Cardiac septum (tissue), 1 donor: ENCODE measurements at places on chromosomes 4 and X.
A peak's percentile ranks its signal among the peaks of the same experiment; 100 is the strongest.

- DNase-seq, result no peak
Measured at GRCh38 chr4:164888096-164888715, 11.2 kb downstream of the APELA start.

DNA sequence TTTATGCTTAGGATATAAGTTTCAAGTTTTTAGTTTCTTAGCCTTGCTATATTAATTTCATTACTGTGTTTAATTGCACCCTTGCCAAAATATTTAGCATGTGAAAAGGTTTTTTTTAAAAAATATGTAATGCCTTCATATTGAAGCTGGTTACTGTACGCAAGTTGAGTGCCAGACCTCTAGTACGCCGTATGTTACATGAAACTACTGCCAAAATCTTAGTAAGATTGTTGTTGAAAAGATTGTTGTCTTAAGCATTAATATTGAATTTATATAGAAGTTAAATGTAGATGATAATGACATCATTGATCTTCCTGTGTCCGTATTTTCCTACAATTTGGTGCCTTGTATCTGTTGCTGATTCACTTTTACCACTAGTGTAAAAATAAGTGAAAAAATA is 37.1 kb downstream of the FAM133A start:
- no peak for DNase-seq

DNA sequence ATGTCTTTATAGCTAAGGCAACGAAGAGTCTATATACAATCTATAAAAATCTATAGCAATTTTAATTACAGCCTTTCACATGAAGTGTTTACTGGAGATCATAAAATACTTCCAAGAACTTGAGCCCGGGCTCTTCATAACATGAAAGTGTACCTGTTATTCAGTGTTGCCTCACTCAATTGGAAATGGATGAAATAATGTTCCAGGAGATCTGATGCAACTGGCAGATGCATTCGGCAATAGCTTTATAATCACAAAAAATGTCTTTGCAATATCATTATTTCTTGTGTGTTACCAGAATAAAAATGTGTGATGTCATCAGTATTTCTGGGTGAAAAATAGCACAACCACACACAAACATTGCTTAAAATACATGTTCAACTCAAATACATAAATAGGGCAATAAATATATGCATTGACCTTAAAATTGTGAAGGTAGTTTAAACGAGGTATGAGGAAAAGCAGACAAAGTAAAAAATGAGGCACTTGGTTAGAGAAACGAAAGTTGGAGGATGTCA is 1266.8 kb upstream of the PCDH7 start:
- no peak for DNase-seq

DNA sequence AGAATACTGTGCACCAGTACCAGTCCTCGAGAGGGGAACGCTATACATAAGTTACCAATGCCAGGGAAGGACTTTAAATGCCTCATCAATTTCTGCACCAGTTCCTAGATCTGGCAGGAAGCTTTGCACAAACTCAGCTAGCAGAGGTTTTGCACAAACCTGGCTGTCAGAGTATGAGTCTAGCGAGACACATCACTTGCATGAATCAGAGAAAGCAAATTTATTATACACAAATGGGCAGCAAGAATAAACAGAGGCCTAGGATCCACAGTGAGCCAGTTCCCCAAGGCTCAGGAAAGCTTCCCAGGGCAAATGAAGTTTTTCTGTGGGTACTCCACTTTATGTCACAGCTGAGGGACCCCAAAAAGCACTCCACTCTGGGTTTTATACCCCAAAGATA is 523.5 kb downstream of the CFAP47 start:
- no peak for DNase-seq

- no peak for DNase-seq
Measured at GRCh38 chrX:106144755-106145639, 23.1 kb upstream of the PWWP3B start.

GRCh38 chrX:153638041-153638371 is 9.0 kb upstream of the DUSP9 start:
- no peak for DNase-seq

DNA sequence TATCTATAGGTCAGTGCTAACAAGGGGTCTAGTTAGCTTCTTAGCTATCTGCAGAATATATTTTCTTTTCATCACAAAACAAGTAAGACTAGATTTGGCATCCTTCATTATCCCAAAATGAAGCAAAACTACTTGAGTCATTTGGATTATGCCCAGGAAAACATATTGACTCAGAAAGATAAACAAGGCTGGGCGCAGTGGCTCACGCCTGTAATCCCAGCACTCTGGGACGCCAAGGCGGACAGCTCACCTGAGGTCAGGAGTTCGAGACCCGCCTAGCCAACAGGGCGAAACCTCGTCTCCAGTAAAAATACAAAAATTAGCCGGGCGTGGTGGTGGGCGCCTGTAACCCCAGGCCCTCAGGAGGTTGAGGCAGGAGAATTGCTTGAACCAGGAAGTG is 18.0 kb upstream of the MND1 start:
- DNase-seq, result no peak

- DNase-seq, result no peak
Measured at GRCh38 chrX:33138677-33139249, 72.6 kb downstream of the DMD start.

DNA sequence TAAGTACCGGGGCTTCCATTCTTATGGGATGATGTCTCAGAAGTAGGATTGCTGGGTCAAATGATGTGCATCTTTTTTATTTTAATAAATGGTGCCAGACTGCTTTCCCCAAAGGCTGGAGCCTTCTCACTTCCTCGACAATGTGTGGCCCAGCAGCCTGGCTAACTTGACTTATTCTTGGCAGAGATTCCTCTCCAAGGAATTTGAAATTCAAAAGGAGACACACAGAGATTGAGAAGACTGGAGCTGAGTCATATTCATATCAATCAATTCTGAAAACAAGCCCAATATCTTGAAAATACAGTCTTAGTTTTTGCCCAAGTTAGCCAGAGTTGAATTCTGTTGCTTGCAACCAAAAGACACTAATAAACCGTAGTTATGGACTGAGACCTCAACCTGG is 10.8 kb upstream of the PJA1 start:
- DNase-seq, result no peak

GRCh38 chrX:107678957-107679740 is 50.8 kb downstream of the PRPS1 start:
- DNase-seq, result peak; percentile 82

GRCh38 chr4:102663073-102663472 is 97.7 kb downstream of the MANBA start:
- DNase-seq, result no peak

DNA sequence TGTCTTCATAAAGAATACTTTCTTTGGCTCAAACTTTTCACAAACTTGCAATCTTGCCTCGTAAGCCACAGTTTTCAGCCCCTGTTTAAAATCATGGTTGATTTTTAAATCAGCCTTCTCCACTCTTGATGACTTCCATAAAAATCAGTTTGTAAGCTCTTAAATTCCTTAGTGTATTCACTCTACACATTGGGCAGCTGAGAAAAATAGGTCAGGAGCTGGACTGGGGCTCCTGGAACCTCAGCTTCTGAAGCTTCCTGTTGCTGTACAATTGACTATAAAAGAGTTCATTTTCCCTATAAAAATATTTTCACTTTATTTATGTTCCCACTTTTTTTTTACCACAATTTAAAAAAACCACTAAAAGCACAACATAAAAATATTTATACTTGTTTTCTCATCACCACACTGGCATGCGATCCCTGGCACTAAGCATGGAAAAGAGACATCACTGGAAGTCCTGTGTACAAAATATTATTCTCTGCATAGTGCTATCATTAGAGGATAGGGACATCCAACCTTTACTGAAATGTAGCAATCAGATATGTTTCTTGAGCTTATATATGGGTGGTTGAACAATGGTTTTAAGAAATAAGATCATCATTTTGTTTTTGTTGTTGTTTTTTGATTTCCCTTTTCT is 345.7 kb downstream of the FBXO8 start:
- no peak for DNase-seq

- no peak for DNase-seq
Measured at GRCh38 chr4:176492646-176493302, 173.0 kb downstream of the SPCS3 start.

- no peak for DNase-seq
Measured at GRCh38 chr4:754221-755120, 48.8 kb downstream of the PCGF3 start.

DNA sequence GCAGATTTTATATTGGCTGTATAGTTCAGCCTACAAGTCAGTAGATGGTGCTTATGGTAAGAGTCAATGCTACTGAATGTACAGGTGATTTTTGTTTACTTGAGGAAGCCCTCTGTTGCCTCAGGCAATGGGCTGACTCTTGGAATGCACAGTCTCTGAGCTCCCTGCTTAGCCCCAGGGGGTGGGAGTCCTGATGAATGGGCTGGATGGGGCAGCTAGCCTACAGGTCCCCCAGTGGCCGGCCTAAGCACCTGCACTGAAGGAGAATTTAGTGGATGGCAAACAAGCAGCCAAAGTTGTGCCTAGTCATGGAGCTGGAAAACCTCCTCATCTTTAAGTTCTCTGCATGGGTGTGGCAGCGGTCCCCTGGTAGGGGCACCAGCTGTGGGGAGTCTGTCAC is 101.8 kb upstream of the CXorf51B start:
- DNase-seq, result no peak

- DNase-seq, result no peak
Measured at GRCh38 chr4:80540785-80541469, 205.4 kb downstream of the CFAP299 start.

- DNase-seq, result no peak
Measured at GRCh38 chr4:85951-86350, 32.8 kb downstream of the ZNF595 start.

- DNase-seq, result no peak
Measured at GRCh38 chr4:6342530-6343293, 73.1 kb downstream of the WFS1 start.

DNA sequence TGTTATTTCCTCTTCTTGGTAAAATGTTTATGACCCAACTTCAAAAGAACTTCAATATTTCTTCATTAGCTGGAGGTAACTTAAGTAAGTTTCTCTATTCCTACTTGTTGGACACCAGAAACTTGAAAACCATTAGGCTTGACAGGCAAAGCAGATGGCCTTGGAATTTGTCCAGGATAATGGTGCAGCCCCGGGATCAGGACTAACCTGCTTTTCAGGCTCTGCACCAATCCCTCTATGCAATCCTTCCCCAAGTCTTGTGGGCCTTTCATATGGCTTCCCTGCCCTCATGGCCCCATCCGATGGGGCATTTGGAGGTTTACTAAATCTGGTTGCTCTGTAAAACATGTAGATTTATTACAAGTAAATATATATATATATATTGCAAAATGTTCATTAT is 68.5 kb downstream of the SPINK2 start:
- DNase-seq, result no peak

DNA sequence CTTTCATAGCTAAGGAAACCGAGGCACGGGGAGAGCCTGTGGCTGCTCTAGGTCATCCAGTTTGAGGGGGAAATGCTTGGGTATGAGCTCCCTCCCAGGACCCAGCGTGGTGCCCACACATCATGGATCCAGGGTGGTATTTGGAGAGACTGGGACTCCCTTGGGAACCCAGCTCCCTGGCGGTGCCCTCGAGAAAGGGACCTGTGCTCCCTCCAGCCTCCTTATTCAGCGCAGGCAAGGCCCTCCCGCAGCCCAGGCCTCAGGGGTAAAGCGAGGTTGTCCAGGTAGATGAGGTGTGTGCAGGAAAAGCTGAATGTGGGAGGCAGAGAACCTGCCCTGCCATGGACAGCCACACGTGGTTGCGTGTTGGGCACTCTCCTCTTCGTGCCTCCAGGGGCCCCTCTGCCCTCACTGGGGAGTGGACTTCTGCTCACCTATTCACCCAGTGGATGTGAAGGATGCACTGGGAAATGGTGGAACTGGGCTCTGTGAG is 53.8 kb upstream of the GPR78 start:
- DNase-seq, result no peak

GRCh38 chr4:138327338-138327737 is 85.2 kb upstream of the SLC7A11 start:
- no peak for DNase-seq

GRCh38 chr4:36256398-36256891 is 12.1 kb upstream of the ARAP2 start:
- no peak for DNase-seq

DNA sequence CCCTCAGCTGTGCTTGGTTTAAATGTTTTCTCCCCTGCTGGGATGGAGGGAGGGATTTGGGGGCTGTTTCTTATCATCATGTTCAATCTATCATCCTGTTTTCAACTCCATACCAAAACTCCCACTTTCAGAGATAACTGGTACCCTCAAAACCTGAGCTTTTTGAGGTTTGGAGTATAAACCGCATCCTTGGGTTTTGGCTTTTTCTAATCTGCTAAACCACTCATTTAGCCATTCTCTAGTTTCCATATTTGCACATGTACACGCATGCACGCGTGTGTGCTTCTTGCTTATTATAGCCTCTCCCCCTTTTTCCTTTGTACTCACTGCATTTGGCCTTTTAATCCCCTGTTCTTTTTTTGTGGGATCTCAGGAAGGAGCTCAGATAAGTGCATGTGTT is 116.7 kb upstream of the TEX13D start:
- DNase-seq, result no peak

GRCh38 chr4:108237693-108238092 is 69.0 kb upstream of the LEF1 start:
- no peak for DNase-seq

DNA sequence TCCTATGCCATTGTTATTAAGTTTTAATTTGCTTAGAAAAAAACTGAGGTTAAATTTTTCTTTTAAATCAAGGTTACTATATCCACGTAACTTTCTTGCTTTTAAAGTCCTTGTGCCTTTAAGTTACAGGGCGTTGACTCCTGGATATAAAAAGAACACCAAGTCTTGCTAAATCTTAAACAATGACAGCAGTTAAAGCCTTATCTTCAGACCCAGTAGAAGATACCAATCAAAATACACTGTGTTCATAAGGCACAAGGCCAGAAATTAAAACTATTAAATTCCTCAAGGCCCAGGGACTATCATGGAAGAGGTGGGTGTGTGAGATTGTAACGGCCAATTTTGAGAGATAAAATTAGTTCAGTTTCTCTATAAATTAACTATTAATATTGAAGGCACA is 60.4 kb downstream of the PAGE2 start:
- DNase-seq, result no peak

DNA sequence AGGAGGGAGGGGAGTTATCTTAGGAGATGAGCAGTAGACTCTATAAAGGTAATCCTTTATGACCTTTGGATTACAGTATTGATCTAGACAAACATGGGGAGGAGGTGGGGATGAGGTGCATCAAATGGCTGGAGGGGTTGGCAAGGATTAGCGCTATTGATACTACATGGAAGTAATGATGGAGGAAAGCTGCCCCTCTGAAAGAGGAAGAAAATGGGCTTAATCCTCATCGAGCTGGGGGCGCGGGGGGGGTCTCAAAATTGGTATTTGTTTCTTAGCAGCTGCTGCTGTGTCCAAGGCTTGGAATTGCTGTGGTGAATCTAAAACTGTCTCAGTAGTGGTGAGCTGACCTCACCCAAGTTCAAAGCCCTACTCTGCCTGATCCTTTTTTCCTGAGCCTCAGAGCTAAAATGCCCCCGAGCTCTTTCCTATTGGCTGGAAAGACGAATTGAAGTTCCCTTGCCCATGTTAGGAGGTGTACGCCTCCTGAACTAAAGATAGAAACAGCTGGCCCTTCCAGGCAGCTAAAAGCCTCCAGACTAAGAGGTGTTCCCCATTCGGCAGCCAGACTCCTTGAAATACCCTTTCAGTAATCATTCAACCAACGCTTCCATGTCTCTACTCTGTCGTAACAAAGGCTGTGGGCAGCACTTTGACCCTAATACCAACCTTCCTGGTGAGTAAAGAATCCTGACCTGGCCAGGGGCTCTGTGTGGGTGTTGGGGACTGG is at the start of gene ITGB1BP2:
Gene ITGB1BP2 (plus strand): TSS at position 556 of the 730 bp plus-strand sequence. CDS start 57 bp downstream, at position 613.
- DNase-seq, result no peak

- DNase-seq, result no peak
Measured at GRCh38 chr4:25402521-25402920, 25.5 kb downstream of the ANAPC4 start.
